ENCODE measurements at places on chromosomes 13 and 19.
A peak's percentile ranks its signal among the peaks of the same experiment; 100 is the strongest.

DNA sequence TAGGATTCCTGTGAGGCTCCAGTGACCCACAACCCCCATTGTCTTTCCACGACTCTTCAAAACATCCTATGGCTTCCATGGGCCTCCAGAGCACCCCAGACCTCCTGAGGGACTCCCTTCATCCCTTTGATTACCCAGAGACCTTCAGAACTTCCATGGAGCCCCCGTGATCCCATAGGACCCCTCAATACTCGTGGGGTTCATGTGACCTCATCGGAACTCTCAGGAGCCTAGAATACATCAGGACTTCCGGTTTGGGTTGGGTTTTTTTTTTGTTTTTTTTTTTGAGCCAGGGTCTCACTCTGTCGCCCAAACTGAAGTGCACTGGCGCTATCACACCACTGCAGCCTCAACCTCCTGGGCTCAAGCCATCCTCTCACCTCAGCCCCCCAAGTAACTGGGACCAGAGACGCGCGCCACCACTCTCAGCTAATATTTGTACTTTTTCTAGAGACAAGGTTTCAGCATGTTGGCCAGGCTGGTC, 774 bp downstream of the ALDH16A1 start:
- H3K4me3 ChIP-seq = peak overlapping the region; percentile 51
- peaks cover 69% of the 10 kb centered on the region for H3K4me1 ChIP-seq

- no peaks in the 10 kb centered on the region for H3K4me1 ChIP-seq
- H3K27me3 ChIP-seq = no peaks in the 10 kb centered on the region
- no peak overlapping the region for H3K27ac ChIP-seq
Observed at GRCh38 chr13:24894972-24895300, 131.0 kb downstream of the RNF17 start.

DNA sequence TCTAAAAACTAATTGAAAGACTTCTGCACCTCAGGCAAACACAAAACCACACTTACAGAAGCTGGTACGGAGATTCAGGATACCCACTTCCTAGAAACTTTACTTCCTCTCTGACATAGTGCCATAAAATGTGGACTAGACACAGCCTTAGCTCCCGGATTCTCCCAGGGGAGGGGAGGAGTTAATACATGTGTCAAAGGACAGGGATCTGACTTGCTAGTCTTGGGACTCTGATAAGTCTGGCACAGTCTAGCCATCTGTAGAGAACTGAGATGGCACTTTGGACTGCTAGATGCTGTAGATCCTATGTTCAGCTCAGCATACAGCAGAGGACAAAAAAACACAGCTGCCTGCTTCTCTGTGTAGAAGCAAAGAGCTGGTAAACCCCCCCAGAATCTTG, 769.8 kb upstream of the MIR17HG start:
- no peaks in the 10 kb centered on the region for H3K36me3 ChIP-seq
- DNase-seq = no peak
- H3K27ac ChIP-seq = no peak overlapping the region
- no peaks in the 10 kb centered on the region for H3K4me1 ChIP-seq
- no peaks in the 10 kb centered on the region for H3K27me3 ChIP-seq

- H3K27ac ChIP-seq = no peak overlapping the region
- no peaks in the 10 kb centered on the region for H3K36me3 ChIP-seq
- no peak for DNase-seq
- H3K4me3 ChIP-seq = no peak overlapping the region
Observed at GRCh38 chr13:87680298-87680697, 9.1 kb downstream of the SLITRK5 start.

DNA sequence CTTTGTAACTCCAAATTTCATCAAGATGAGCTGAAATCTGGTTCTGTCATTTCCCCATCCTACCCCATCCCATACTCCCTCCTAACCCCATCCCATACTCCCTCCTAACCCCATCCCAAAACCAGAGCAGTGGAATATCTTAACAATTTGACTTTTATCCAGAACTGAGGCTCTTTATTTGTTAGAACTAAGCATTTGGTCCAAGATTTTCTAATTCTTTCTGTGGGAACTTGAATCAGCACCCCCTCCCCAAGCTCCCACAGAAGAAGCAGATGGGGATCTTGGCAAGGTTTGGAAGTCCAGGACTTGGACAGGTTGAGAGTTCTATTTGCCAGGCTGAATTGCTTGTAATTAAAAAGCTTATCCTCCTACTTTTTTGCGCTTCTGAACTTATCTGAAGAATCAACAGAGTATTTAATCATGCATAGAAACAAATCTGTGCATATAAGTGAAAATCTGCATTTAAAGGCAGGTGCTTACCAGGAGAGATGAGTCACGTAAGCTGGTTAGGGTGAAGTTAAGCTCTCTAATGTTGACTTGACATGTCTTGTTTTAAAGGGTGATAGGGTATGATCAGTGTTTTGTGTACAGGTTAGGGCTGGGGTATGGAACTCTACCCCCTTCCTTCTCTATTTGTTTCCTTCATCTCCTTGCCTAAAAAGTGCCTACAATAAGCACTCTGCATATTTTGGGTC, 111.1 kb downstream of the COG6 start:
- H3K4me3 ChIP-seq = no peak overlapping the region
- peaks cover 7% of the 10 kb centered on the region for H3K4me1 ChIP-seq
- no peaks in the 10 kb centered on the region for H3K36me3 ChIP-seq
- peak; percentile 46 for DNase-seq
- no peak overlapping the region for H3K27ac ChIP-seq
- no peaks in the 10 kb centered on the region for H3K27me3 ChIP-seq

- H3K36me3 ChIP-seq = no peaks in the 10 kb centered on the region
- peak overlapping the region; percentile 23 for H3K4me3 ChIP-seq
- no peaks in the 10 kb centered on the region for H3K27me3 ChIP-seq
- peak; percentile 92 for DNase-seq
- H3K4me1 ChIP-seq = peaks cover 51% of the 10 kb centered on the region
Observed at GRCh38 chr19:1076951-1077350, 10.0 kb downstream of the ARHGAP45 start.

DNA sequence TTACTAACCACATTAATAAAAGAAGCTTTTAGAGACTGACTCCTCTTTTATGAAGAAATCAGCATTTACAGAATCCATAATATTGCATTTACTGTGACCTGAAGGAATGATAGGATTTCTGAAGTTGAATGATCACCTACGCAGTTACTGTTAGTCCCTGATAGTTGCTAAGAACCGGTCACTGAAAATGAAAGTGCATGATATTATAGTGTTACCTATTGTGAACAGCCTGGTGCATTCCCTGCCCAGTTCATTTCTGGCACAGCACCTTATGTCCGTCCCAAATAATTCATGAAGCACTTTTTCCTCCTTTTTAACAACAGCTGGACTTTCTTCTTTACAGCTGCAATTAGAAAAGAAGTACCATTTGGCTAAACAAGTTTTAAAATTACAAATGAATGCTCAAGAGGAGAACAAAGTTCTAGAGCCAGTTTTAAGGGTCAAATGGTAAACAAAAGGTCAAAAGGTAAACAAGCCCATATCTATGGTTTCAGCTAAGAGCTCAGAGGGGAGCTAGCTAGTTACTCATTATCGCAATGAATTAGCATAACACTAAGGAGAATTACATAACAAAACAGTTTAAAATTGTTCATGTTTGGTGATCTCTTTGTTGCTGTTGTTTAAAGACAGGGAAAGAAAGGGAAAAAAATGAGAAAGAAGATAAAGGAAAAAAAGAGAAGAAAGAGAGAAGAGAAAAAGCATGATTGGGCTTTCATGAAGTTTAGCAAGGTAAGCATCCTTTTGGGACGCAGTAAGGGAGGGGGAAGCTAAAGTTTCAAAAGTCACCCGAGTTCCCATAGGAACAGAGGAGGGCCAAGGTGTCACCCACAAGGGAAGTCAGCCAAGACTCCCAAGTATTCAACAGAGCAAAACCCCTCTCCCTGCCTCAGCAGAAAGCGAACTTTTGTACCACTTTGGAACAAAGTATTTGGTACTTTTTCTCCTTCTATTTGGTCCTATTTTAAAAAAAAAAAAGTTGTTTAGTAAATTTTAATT, 50.2 kb downstream of the FLT3 start:
- DNase-seq = no peak
- no peaks in the 10 kb centered on the region for H3K36me3 ChIP-seq
- no peak overlapping the region for H3K4me3 ChIP-seq

DNA sequence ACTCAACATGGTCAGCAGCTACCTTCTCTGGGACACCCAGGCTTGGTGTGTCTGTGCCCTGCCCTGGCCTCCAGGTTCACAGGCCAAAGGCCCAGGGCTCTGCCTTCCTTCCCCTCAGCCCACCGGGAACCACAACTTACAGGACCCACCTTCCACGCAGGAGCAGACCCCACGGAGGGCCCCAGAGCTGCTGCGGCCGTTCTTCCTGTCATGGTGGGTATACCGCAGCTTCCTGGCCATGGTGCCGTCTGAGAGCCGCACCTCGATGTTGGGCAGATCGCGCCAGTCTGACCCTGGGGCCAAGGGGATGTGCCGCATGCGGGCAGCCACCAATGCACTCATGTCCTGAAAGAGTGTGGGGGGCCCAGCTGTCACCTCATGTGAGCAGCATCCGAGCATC, 17.2 kb upstream of the EIF3G start:
- no peaks in the 10 kb centered on the region for H3K27me3 ChIP-seq
- no peaks in the 10 kb centered on the region for H3K4me1 ChIP-seq
- H3K36me3 ChIP-seq = peaks cover 100% of the 10 kb centered on the region
- DNase-seq = no peak

DNA sequence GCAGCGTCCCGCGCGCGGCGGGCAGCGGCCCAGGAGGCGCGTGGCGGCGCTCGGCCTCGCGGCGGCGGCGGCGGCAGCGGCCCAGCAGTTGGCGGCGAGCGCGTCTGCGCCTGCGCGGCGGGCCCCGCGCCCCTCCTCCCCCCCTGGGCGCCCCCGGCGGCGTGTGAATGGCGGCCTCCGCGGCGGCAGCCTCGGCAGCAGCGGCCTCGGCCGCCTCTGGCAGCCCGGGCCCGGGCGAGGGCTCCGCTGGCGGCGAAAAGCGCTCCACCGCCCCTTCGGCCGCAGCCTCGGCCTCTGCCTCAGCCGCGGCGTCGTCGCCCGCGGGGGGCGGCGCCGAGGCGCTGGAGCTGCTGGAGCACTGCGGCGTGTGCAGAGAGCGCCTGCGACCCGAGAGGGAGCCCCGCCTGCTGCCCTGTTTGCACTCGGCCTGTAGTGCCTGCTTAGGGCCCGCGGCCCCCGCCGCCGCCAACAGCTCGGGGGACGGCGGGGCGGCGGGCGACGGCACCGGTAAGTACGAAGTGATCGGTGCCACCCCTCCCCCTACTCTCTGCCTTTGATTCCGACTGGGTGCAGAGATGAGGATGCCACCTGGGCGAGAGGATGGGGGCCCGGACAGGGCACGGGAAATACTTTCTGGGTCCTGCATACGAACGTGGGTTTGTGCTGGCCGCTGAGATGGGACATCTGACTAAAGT, 874 bp downstream of the TRIM28 start:
- no peaks in the 10 kb centered on the region for H3K27me3 ChIP-seq
- peak overlapping the region; percentile 96 for H3K27ac ChIP-seq
- peaks cover 47% of the 10 kb centered on the region for H3K4me1 ChIP-seq
- DNase-seq = no peak
- peak overlapping the region; percentile 95 for H3K4me3 ChIP-seq
- H3K36me3 ChIP-seq = peaks cover 34% of the 10 kb centered on the region

DNA sequence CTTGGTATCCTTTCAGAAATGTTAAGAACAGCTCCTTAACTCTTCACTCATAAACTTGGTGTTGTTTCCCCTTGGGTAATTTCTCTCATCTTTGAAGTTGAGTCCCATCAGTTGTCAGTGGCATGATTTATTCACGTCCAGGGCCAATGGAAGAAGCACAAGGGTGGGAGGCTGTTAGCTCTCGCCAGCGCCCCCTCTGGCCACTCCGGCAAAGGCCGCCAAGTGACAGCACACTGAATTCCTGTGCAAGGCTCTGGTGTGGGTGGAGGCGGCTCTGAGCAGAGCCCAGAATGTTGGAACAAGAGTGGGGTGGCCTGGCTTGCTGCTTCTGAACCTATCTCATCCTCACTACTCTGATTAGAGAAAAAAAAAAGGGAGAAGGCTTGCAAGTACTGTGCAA, 13.1 kb upstream of the MEDAG start:
- no peaks in the 10 kb centered on the region for H3K4me1 ChIP-seq
- DNase-seq = no peak
- no peak overlapping the region for H3K27ac ChIP-seq
- no peak overlapping the region for H3K4me3 ChIP-seq

GRCh38 chr19:50551715-50552187, 16.5 kb downstream of the LRRC4B start:
- no peak for DNase-seq
- H3K4me3 ChIP-seq = peak overlapping the region; percentile 30
- H3K27ac ChIP-seq = no peak overlapping the region
- no peaks in the 10 kb centered on the region for H3K36me3 ChIP-seq
- H3K4me1 ChIP-seq = peaks cover 23% of the 10 kb centered on the region

- H3K4me3 ChIP-seq = no peak overlapping the region
- H3K27me3 ChIP-seq = no peaks in the 10 kb centered on the region
- DNase-seq = no peak
Observed at GRCh38 chr13:47945738-47946137, 55.3 kb downstream of the SUCLA2 start.

DNA sequence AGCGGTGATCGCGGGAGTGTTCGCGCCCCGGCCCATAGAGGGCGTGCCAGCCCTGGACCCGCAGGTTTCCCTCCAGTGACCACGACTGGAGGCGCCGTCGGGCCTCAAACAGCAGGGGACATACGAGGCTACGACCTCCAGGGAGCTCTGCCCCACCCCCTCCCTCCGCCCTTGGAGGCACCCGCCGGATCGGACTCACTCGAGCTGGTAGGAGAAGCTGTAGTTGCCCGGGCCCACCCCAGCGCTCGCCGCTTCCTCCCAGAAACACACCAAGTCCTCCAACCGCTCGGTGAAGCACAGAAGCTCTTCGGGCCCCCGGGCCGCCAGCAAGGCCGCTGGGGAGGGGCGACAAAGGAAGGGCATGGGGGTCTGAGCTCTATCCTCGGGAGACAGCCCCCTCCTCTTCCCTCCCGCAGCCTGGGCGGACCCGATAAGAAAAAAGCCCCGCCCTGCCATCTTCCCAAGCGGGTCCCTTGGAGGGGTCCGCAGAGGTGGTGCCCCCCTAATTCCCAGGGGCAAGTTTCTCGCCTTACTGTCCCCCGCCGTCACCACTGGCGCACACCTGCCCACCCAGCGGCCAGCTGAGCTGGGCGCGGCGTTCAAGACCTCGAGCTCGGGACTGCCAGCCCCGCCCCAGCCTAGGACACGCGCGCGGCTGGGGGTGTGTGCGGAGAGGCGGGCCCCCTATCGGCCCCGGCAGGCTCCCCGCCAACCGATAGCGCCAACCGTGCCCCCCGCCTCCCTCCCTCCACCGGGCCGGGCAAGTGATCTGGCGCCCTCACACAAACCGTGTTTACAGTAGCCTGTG, 1.0 kb downstream of the EPOR start:
- H3K27ac ChIP-seq = peak overlapping the region; percentile 52
- H3K4me3 ChIP-seq = peak overlapping the region; percentile 40
- peaks cover 3% of the 10 kb centered on the region for H3K36me3 ChIP-seq
- H3K4me1 ChIP-seq = peaks cover 54% of the 10 kb centered on the region
- H3K27me3 ChIP-seq = peaks cover 26% of the 10 kb centered on the region

GRCh38 chr19:13615890-13616289, 109.6 kb upstream of the CACNA1A start:
- peaks cover 42% of the 10 kb centered on the region for H3K27me3 ChIP-seq
- no peaks in the 10 kb centered on the region for H3K36me3 ChIP-seq
- H3K4me1 ChIP-seq = no peaks in the 10 kb centered on the region
- DNase-seq = no peak
- no peak overlapping the region for H3K27ac ChIP-seq
- no peak overlapping the region for H3K4me3 ChIP-seq

GRCh38 chr13:42320375-42320787, 48.4 kb downstream of the AKAP11 start:
- H3K27me3 ChIP-seq = no peaks in the 10 kb centered on the region
- no peak overlapping the region for H3K27ac ChIP-seq
- H3K4me1 ChIP-seq = no peaks in the 10 kb centered on the region
- no peak for DNase-seq
- no peak overlapping the region for H3K4me3 ChIP-seq

Measured in stomach (tissue), 19 donors.